Activated CD4-positive, alpha-beta memory T cell treated with anti-CD3 and anti-CD28 coated beads, Interleukin-2, amount 10 ng/mL, durations not matched to agents 7 days and 5 days (primary cell): ENCODE measurements at places on chromosomes 16 and 17. TPM values are rescaled to one million over a fixed set of nuclear protein-coding genes. Genes with fewer than 3 reads are reported as not detected.
A peak's percentile ranks its signal among the peaks of the same experiment; 100 is the strongest.

- H3K27me3 ChIP-seq: no peaks in the 10 kb centered on the region
- no peaks in the 10 kb centered on the region for H3K36me3 ChIP-seq
- no peaks in the 10 kb centered on the region for H3K4me1 ChIP-seq
- H3K27ac ChIP-seq: no peak overlapping the region
- H3K4me3 ChIP-seq: no peak overlapping the region
These were observed 183.8 kb upstream of the COX10 start for GRCh38 chr17:13885550-13885949.

Gene MFAP4
- total RNA-seq: not detected

GRCh38 chr17:68238164-68238870, 9.5 kb upstream of the AMZ2 start:
- H3K27ac ChIP-seq: peak overlapping the region; percentile 97
- DNase-seq: no peak
- peaks cover 9% of the 10 kb centered on the region for H3K36me3 ChIP-seq
- H3K4me1 ChIP-seq: peaks cover 63% of the 10 kb centered on the region
- H3K4me3 ChIP-seq: peak overlapping the region; percentile 70
- no peaks in the 10 kb centered on the region for H3K27me3 ChIP-seq

GRCh38 chr16:89583197-89583894, 7.8 kb downstream of the CPNE7 start:
- H3K4me1 ChIP-seq: no peaks in the 10 kb centered on the region
- no peak overlapping the region for H3K4me3 ChIP-seq
- H3K36me3 ChIP-seq: no peaks in the 10 kb centered on the region
- no peak for DNase-seq
- peaks cover under 1% of the 10 kb centered on the region for H3K27me3 ChIP-seq

DNA sequence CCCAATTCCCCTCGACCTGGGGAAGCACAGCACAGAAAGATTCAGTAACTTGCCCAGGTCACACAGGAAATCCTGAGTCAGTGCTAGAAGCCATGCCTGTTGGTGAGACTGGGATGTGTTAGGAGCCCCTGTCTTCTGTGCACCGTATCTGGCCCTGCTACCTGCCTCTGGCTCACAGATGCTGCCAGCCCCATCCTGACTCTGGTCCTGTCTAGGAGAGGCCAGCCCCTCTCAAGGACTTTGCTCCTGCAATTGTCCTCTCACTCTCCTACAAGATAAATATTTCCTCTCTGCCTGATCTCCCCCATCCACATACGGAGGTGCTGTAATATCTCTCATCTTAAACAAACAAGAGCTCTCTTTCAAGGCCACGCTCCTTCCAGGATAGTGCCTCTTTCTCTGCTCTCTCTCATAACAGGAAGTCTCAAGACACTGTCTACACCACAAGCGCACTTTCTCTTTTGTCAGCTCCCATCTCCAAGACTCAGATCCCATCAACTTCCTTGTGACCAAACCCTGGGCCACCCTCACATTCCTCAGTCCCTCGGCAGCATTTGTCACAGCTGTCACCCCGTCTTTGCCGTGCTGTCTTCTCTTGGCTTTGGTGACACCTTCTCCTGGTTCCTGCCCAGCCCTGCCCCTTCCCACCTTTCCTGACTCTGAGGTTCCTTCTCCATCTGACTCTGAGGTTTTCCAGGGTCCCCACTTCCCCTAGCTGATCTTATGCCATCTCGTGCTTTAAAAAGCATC, 1.9 kb downstream of the SLC13A2 start:
- no peaks in the 10 kb centered on the region for H3K36me3 ChIP-seq
- H3K4me3 ChIP-seq: no peak overlapping the region
- H3K27me3 ChIP-seq: no peaks in the 10 kb centered on the region
- peaks cover 20% of the 10 kb centered on the region for H3K4me1 ChIP-seq
- DNase-seq: no peak

DNA sequence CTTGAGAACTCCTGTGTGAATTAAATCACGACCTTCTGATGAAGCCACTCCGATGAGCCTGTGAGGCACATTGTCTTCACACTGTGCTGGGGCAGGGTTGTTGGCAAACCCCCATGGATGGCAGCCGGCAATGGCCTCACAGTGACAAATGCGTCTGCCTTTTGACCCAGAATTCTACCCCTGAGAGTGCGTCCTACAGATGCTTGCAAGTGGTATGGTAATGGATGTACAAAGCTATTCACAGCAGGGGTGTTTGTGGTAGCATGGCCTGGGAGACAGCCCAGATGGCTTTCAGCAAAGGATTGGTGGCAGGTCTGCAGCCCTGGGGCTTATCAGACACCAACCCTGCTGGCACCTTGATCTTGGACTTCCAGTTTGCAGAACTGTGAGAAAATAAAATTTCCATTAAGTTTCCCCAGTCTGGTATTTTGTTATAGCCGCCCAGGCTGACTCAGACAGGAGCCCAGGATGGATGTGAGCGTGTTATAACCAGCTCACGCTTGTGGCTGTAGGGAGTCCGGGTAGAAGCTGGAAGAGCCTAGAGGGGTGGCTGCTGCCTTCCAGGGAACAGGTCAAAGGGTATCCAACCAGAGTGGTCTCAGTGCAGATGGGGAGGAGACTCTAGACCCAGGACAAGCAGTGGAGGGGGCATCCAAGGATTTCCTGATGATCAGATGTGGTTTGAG, 10.1 kb downstream of the AFMID start:
- H3K27ac ChIP-seq: no peak overlapping the region
- no peaks in the 10 kb centered on the region for H3K27me3 ChIP-seq
- DNase-seq: no peak
- H3K4me1 ChIP-seq: peaks cover 8% of the 10 kb centered on the region
- no peak overlapping the region for H3K4me3 ChIP-seq

DNA sequence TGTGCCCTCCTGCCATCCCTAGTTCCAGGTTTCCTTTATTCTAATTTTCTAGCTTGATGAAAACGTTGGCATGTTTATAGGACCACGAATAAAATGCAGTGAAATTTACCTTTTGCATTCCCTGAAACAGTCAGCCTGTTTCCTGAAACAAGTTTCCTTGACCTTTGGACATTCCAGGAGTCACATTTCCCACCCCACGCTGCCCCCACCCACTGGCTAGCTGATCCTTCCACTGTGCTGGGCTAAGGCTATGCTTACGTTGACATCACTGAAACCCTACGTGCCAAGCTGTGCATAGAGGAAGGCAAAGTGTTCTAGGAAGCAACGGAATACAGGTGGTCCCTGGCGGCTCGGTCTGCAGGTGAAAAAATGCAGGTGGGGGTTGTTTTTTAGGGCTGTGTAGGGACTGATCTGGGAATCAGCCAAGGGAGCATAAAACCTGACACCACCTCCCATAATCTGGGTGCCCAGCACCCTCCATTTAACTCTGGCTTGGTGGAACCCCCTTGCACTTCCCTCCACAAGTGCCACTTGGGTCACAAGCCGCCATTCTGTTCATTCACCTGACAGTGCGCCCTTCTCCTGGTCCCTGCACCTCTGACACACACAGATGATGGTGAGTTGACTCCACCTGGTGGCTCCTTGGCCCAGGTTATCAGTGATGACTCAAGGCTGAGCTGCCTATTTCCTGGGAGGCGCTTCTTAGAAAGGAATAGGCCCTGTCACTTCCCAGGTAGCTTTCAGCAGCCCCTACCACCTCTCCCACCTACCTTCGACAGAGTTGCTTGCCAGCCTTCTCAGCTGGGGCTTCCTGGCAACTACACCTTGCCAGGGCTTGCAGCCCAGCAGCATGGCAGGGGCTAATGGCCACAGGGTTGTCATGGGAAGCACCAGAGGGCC, 83.7 kb downstream of the N4BP1 start:
- H3K36me3 ChIP-seq: no peaks in the 10 kb centered on the region
- no peak overlapping the region for H3K4me3 ChIP-seq
- H3K4me1 ChIP-seq: peaks cover 11% of the 10 kb centered on the region
- DNase-seq: peak; percentile 50
- no peaks in the 10 kb centered on the region for H3K27me3 ChIP-seq

DNA sequence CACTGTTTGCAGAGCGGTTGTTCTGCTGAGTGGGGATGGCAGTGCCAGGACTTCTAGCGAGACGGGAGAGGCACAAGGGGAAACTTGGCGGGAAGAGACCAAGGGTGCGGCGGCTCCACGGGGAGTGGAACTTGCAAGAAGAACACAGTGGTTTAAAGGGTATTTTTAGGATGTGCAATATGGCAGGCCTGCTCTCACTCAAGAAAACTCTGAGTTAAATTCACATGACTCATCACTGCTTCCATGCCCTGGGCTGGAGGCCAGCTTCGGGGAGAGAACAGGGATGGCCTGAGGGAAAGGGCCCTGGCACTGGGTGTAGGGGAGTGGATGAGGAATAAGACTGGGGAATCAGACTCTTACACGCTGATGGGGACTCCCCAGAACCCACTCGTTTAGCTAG, 13.3 kb upstream of the CD300LD start:
- no peak for DNase-seq
- no peaks in the 10 kb centered on the region for H3K36me3 ChIP-seq
- no peak overlapping the region for H3K4me3 ChIP-seq
- peaks cover 40% of the 10 kb centered on the region for H3K27me3 ChIP-seq
- H3K27ac ChIP-seq: no peak overlapping the region

GRCh38 chr16:75225678-75226515, 7.1 kb downstream of the CTRB1 start:
- H3K36me3 ChIP-seq: no peaks in the 10 kb centered on the region
- H3K4me1 ChIP-seq: no peaks in the 10 kb centered on the region
- no peak overlapping the region for H3K27ac ChIP-seq
